ENCODE measurements at places on chromosomes 13 and 19. TPM values are rescaled to one million over a fixed set of nuclear protein-coding genes. Genes with fewer than 3 reads are reported as not detected.

Gene PCDH20
- polyA plus RNA-seq = 6.4 TPM

Gene ALG5
- 58.8 TPM for polyA plus RNA-seq

Gene GNA15
- polyA plus RNA-seq = 0.65 TPM

Gene SYNE4
- polyA plus RNA-seq = 14.0 TPM

Gene RAX2
- polyA plus RNA-seq = not detected

Gene ENOX1
- polyA plus RNA-seq = 8.8 TPM

Gene GRK1
- polyA plus RNA-seq = 0.07 TPM

Gene CGB7
- 0.78 TPM for polyA plus RNA-seq

Gene EFNB2
- 140 TPM for polyA plus RNA-seq

Gene ZNF534
- polyA plus RNA-seq = 1.2 TPM

Gene CRLF1
- 3.4 TPM for polyA plus RNA-seq

Gene BRCA2
- polyA plus RNA-seq = 17.6 TPM

Gene RFPL4AL1
- polyA plus RNA-seq = 0.25 TPM

Gene ZNF816
- 18.3 TPM for polyA plus RNA-seq

Gene HAUS5
- 30.1 TPM for polyA plus RNA-seq

Gene PCDH9
- 15.3 TPM for polyA plus RNA-seq

Gene ARHGAP33
- polyA plus RNA-seq = 27.3 TPM

Gene APOC4
- polyA plus RNA-seq = not detected

Gene POGLUT2
- polyA plus RNA-seq = 48.2 TPM

Gene BEST2
- polyA plus RNA-seq = 0.23 TPM
